ENCODE measurements at places on chromosomes 16 and 17.

GRCh38 chr16:19382887-19383816 is 34.5 kb upstream of the TMC5 start:
- no peak for ATAC-seq
- no peak overlapping the region for H3K27ac ChIP-seq
- H3K4me1 ChIP-seq, result peaks cover 4% of the 10 kb centered on the region
- H3K4me3 ChIP-seq, result no peak overlapping the region

GRCh38 chr16:88730632-88731607 is 24.6 kb downstream of the CTU2 start:
- H3K4me1 ChIP-seq, result no peaks in the 10 kb centered on the region
- no peaks in the 10 kb centered on the region for H3K27me3 ChIP-seq
- ATAC-seq, result no peak
- H3K27ac ChIP-seq, result no peak overlapping the region
- no peak overlapping the region for H3K4me3 ChIP-seq

DNA sequence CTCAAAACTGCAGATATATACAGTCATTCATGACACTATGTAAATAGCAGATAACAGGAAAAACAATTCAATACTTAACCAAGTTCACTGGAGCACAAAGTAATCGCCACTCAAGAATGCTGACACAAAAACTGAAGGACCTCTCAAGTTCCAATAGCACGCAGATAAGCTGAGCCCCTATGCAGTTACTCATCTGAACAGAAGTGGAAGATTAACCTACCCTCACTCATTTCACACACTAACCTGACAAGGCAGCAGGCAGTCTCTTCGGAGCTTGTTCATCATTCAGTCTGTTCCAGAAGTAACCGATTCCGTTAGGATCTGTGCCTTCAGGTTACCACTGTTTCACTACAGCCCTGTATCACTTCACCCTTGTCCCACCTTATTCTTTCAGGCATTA is 6.0 kb downstream of the HELZ start:
- no peak for ATAC-seq
- H3K4me1 ChIP-seq, result peaks cover 58% of the 10 kb centered on the region
- H3K4me3 ChIP-seq, result peak overlapping the region; percentile 65
- H3K36me3 ChIP-seq, result peaks cover 98% of the 10 kb centered on the region

DNA sequence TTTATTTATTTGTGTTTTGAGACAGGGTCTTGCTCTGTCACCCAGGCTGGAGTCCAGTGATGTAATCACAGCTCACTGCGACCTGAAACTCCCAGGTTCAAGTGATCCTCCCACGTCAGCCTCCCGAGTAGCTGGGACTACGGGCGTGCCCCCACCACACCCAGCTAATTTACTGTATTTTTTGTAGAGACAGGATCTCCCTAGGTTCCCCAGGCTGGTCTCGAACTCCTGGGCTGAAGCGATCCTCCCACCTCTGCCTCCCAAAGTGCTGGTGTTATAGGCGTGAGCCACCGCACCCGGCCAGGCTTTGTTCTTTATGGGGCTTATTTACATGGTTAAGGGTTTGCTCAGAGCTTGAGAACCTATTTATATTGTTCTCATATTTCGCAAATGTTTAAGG is 5.8 kb upstream of the MEIOB start:
- H3K36me3 ChIP-seq, result no peaks in the 10 kb centered on the region
- peaks cover 14% of the 10 kb centered on the region for H3K27me3 ChIP-seq
- no peak overlapping the region for H3K27ac ChIP-seq
- no peak overlapping the region for H3K4me3 ChIP-seq

DNA sequence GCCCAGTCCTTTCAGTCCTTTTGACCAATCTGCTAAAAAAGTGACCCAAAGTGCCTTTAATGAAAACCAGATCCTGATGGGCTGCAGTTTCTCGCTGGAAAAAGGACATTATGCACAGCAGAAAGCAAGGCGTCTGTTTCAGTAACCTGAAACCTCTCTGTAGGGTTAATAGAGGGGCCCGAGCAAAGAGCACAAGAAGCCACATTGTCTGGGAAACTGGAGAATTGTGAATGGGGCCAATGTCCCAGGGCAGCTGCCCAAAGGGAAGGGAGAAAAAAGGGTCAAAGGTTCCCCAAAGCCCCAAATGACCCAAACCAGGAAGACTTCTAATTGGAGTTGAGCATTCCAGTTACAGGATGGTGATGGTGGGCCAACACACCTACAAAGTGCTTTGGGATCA is 3.0 kb downstream of the OTOA start:
- no peaks in the 10 kb centered on the region for H3K4me1 ChIP-seq
- ATAC-seq, result no peak
- peaks cover 5% of the 10 kb centered on the region for H3K27me3 ChIP-seq
- no peak overlapping the region for H3K27ac ChIP-seq
- no peaks in the 10 kb centered on the region for H3K36me3 ChIP-seq
- H3K4me3 ChIP-seq, result no peak overlapping the region

DNA sequence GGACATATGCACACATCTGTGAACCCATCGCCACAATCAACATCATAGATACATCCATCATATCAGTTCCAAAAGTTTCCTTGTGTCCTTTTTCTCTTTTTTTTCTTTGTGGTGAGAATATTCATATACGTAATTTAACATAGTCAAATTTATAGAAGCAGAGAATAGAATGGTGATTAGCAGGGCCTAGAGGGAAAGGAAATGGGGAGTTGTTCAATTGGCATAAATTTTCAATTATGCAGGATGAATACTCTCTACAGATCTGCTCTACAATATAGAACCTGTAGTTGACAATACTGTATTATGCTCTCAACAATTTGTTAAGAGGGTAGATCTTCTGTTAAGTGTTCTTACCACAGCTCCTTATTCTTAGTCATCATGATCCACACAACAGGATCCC is 413.2 kb downstream of the SHISA9 start:
- no peak overlapping the region for H3K4me3 ChIP-seq
- no peaks in the 10 kb centered on the region for H3K36me3 ChIP-seq
- no peaks in the 10 kb centered on the region for H3K27me3 ChIP-seq
- ATAC-seq, result no peak

All from activated T-helper 17 cell treated with anti-CD3 and anti-CD28 coated beads, Interleukin-2, amount 50 U/mL, for 72 hours (primary cell).